ENCODE measurements at places on chromosomes 5 and 9.

DNA sequence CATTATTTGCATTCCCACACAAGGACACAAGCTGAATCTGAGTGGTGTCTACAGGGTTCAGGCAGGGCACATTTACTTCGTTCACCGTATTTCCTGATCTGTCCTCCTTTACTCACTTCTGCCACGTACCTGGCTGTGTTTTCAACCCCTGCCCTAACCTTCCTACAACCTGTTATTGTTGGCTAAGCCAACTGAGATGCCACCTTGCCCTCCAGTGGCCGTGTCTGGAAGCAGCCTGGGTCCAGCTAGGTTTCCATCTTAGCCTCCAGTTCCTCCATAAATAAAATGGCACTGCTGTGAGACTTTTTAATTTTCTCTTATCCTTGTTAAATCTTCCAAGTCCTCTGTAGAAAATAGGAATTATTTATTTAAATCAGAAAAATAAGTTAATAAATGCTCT, 64.8 kb downstream of the ATP10B start:
- DNase-seq: peak; percentile 43

DNA sequence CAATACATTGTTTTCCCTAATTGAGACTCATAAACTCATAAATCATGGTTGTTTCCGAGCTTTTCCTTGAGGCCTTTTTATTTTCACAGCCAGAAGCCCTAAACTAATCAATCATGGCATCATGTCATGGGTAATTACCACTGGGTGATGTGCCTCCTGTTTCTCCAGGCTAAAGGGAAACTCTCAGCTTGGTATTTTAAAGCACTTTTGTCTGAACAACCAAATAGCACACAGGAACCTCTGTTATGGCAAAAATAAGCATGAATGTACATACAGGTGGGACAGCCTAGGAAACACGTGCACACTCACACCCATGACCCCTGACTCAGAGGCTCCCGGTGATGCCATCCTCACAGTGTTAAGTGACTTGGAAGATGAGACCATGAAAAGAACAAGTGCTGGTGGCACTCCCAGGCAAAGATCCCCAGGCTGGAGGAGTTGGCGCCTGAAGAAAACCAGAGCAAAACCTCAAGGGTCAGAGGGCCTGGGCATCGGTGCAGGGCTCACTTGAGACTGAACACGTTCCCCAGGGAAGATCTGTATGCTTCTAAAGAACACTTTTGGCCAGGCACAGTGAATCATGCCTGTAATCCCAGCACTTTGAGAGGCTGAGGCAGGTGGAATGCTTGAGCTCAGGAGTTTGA, 154.3 kb downstream of the ROR2 start:
- no peak for DNase-seq

DNA sequence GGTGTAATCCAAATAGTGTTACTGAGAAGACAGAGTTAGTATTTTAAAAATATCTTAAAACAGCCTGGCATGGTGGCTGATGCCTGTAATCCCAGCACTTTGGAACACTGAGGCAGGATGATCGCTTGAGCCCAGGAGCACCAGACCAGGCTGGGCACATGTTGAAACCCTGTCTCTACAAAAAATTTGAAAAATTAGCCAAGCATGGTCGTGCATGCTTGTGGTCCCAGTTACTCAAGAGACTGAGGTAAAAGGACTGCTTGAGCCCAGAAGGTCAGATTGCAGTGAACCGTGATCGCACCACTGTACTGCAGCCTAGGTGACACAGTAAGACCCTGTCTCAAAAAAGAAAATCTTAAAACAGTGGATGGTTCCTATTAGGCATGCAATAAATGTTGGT, 12.4 kb downstream of the IFNA1 start:
- DNase-seq: no peak

GRCh38 chr5:14428302-14429081, 153.1 kb upstream of the OTULINL start:
- DNase-seq: no peak

DNA sequence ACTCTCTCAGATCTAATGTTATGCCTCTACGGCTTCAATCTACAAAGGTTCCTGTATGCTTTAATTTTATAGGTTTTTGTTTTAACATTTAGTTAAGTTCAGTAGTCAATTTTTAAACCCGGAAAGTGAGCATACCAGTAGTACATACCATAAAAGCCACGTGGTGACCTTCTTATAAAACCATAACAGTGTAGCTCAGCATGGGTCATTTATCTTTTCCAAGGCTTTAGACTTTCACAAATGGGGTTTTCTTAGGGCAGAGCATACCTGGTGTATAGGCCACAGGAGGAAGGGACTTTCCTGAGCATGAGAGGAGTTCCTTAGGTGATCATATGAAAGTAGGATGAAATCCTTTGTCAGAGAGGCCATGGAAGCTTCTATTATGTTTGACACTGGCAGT, 23.2 kb downstream of the ECM2 start:
- DNase-seq: no peak

- no peak for DNase-seq
Measured at GRCh38 chr5:132763181-132764036, 13.6 kb downstream of the SEPTIN8 start.

- DNase-seq: peak; percentile 69
Measured at GRCh38 chr5:65480306-65480865, 1.3 kb downstream of the ADAMTS6 start.

DNA sequence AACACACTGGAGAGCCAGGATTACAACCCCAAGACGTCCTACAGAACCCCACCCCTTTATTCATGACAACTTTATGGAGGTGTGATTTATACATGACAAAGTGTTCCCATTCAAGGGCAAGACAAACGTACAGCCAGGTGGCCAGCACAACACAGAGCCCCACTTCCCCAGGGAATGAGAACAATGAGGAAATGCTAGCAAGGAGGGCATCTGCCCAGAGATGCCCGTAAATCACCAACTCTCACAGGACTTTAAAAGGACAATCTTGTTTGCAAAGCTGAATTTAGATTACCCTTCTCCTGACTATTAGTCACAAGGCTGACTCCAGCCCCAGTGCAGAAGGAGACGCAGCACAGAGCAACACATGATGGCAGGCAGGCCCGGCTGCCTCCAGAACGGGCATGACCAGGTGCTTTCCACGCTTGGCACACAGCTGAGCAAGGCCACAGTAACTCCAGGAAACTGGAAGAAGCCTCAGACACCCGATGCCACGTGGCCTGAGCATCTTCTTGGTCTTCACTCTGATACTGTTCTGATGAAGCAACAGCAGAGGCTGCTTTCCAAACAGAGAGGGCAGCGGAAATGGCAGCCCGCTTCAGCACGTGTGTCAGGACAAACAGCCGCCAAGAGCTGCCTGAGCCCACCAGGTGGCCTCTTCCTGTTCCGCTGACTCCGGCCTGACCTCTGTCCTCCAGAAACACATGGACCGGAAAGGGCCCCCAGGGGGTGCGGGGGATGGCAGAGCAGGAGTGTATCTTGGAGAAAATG, 51.4 kb downstream of the ROR2 start:
- DNase-seq: peak; percentile 15

All from hematopoietic multipotent progenitor cell treated with erythropoietin and hydrocortisone succinate and interleukin-3 and kit ligand, for 4 days (in vitro differentiated cells).